ENCODE measurements at places on chromosomes 13 and 19. TPM values are rescaled to one million over a fixed set of nuclear protein-coding genes. Genes with fewer than 3 reads are reported as not detected.

RNF225 gene
- polyA plus RNA-seq: not detected

COX6B2 gene
- 2.0 TPM for polyA plus RNA-seq

GGN gene
- polyA plus RNA-seq: 1.7 TPM

LGALS4 gene
- polyA plus RNA-seq: 1.9 TPM

ZNF181 gene
- 22.2 TPM for polyA plus RNA-seq

PSG11 gene
- not detected for polyA plus RNA-seq

KIR2DL4 gene
- polyA plus RNA-seq: not detected

ZNF333 gene
- 27.3 TPM for polyA plus RNA-seq

APOC1 gene
- polyA plus RNA-seq: 11.6 TPM

CXCL17 gene
- 0.22 TPM for polyA plus RNA-seq

ZNF529 gene
- 26.3 TPM for polyA plus RNA-seq

ZNF497 gene
- 7.1 TPM for polyA plus RNA-seq

UBA52 gene
- 738 TPM for polyA plus RNA-seq

VSIG10L gene
- 5.8 TPM for polyA plus RNA-seq

TMEM38A gene
- 10.6 TPM for polyA plus RNA-seq

CEACAM21 gene
- 1.5 TPM for polyA plus RNA-seq

TRPM4 gene
- 62.7 TPM for polyA plus RNA-seq
